GM23338 (cell line): ENCODE measurements at places on chromosomes 2 and 18. TPM values are rescaled to one million over a fixed set of nuclear protein-coding genes. Genes with fewer than 3 reads are reported as not detected.

PNKD gene
- total RNA-seq: 28.2 and 36.0 TPM in 2 replicates

RBM44 gene
- total RNA-seq: 0.19 and 0.87 TPM in 2 replicates

GRCh38 chr2:226705133-226705886 lies 94.3 kb downstream of the IRS1 start:
- H3K36me3 ChIP-seq: no peaks in the 10 kb centered on the region
- DNase-seq: no peak
- H3K4me3 ChIP-seq: no peak overlapping the region

LRRFIP1 gene
- total RNA-seq: 57.4 and 59.6 TPM in 2 replicates

DNA sequence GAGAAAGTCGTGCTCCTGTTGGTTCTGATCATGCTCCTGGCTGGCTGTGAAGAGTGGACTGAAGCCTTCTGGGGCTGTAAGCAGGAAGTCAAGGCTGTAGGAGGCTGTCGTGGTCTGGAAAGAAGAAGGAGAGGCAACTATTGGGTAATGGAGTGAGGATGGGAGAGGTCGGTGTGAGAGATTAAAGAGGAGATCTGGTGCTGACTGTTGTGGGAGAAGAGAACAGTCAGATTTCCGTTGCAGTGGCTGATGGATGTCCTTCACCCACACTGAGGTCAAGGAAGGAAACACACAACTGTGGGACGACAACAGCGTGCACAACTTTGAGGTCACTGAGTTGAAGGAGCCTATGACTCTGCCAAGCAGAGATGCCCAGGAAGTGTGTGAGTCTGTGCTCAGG lies 2.8 kb upstream of the PSMD1 start:
- DNase-seq: no peak
- H3K4me3 ChIP-seq: no peak overlapping the region
- peaks cover 18% of the 10 kb centered on the region for H3K4me1 ChIP-seq
- peaks cover 24% of the 10 kb centered on the region for H3K27me3 ChIP-seq
- H3K27ac ChIP-seq: no peak overlapping the region

LRATD1 gene
- 3.5 and 5.7 TPM in 2 replicates for total RNA-seq

DNA sequence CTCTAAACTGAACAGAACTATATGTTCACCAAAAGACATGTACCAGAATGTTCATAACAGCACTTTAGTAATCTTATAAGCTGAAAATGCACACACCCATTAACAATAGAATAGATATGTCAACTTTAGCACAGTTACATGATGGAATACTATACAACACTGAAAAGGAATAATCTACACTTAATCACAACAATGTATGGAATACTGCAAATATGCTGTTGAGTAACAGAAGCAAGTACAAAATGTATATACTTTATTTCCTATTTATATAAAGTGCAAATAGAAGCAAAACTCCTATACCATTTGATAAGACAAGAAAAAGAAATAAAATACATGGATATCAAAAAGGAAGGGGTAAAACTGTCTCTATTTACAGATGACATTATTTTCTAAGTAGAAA lies 352.8 kb downstream of the NCKAP5 start:
- no peaks in the 10 kb centered on the region for H3K36me3 ChIP-seq
- DNase-seq: no peak
- H3K4me1 ChIP-seq: no peaks in the 10 kb centered on the region
- H3K4me3 ChIP-seq: no peak overlapping the region
- H3K27me3 ChIP-seq: no peaks in the 10 kb centered on the region
- no peak overlapping the region for H3K27ac ChIP-seq

GDF7 gene
- 0.19 and 0.52 TPM in 2 replicates for total RNA-seq

EFR3B gene
- 10.7 and 11.8 TPM in 2 replicates for total RNA-seq

RND3 gene
- 55.3 and 55.7 TPM in 2 replicates for total RNA-seq

DNA sequence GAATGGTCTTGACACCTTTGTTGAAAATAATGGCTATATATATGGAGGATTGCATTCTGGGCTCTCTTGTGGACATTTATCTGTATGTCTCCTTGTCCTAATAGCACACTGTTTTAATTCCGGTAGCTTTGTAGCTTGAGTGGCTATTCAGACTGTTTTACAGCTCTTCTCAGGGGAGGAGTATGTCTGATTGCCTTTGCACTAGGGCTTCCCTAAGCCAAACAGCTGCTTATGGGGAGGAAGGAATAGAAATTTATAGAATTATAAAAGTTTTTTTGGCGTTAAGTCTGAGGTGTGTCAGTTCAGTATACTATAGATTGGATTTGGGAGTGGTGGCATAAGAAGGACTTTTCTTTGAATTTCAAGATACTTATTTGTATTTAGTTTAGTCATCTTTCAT lies 12.6 kb downstream of the SEH1L start:
- DNase-seq: no peak
- H3K27me3 ChIP-seq: no peaks in the 10 kb centered on the region
- H3K36me3 ChIP-seq: peaks cover 44% of the 10 kb centered on the region
- H3K27ac ChIP-seq: no peak overlapping the region
- no peak overlapping the region for H3K4me3 ChIP-seq

- no peak overlapping the region for H3K27ac ChIP-seq
- H3K36me3 ChIP-seq: peaks cover 3% of the 10 kb centered on the region; the same call in 1 of the 2 replicates
- no peak for DNase-seq
- H3K4me1 ChIP-seq: no peaks in the 10 kb centered on the region
- H3K4me3 ChIP-seq: no peak overlapping the region
Measured at GRCh38 chr2:104772996-104773395, 80.9 kb upstream of the POU3F3 start.

MYO3B gene
- 0.19 and 0.42 TPM in 2 replicates for total RNA-seq

DNA sequence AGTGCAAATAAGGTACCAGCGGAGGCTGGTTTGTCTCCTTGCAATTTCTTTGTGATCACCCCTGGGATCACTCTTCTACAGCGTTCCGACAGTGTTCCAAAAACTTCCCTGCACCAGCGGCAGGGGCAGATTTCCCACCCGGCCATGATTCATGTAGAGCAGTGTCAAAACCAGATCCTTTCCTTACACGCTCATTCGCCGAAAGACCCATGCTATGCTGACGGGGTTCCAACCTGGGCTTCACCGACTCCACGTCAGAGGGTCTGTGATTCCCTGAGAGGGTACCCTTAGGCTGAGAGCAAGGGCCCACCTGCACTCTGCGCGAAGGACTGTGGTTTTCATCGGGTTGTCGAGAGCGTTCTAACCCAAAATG lies 423 bp upstream of the TTC27 start:
- peak overlapping the region; percentile 76 for H3K27ac ChIP-seq
- no peaks in the 10 kb centered on the region for H3K27me3 ChIP-seq
- no peaks in the 10 kb centered on the region for H3K36me3 ChIP-seq
- DNase-seq: peak; percentile 80
- H3K4me1 ChIP-seq: peaks cover 9% of the 10 kb centered on the region
- H3K4me3 ChIP-seq: peak overlapping the region; percentile 88

DNA sequence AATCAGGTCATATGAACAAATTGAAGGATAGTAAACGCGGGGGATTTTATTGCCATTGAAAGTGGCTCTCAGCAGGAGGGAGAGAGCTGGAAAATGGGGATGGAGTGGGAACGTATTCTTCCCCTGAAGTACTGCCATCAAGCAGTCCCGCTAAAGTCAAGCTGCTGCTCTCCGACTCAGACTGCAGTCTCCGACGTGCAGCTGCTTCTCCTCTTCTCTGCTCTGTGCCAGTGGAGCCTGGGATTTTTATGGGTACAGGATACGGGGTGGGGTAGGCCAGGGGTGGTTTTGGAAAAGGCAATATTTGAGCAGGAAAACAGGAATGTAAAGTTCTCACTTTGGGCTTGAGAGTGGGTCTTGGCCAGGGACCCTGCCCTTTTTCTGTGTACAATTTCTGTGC lies 33.0 kb downstream of the KCTD18 start:
- DNase-seq: no peak
- H3K4me3 ChIP-seq: no peak overlapping the region
- peaks cover 14% of the 10 kb centered on the region for H3K4me1 ChIP-seq
- no peaks in the 10 kb centered on the region for H3K27me3 ChIP-seq
- peak overlapping the region; percentile 52; the same call in 1 of the 2 replicates for H3K27ac ChIP-seq

DNA sequence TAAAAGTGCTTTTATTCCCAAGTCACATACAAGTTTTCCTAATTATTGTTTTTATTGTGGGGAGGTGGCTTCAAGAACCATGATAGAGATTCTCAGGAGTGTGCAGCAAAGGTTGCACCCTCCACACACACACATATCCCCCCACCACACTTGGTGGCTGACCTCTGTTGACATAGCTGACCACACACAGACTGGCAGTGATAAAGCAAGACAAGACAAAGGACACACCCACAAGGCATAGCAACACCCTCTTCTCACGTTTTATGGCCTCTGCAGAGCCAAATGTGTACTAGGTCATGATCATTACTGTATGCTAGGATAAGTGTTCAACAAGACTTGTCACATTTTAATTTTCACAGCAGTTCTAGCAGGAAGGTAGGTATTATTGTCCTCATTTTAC lies 143.0 kb upstream of the EPC2 start:
- no peaks in the 10 kb centered on the region; the same call in 1 of the 2 replicates for H3K36me3 ChIP-seq
- no peak for DNase-seq
- no peaks in the 10 kb centered on the region for H3K27me3 ChIP-seq
- H3K4me3 ChIP-seq: no peak overlapping the region
- no peak overlapping the region for H3K27ac ChIP-seq

DNA sequence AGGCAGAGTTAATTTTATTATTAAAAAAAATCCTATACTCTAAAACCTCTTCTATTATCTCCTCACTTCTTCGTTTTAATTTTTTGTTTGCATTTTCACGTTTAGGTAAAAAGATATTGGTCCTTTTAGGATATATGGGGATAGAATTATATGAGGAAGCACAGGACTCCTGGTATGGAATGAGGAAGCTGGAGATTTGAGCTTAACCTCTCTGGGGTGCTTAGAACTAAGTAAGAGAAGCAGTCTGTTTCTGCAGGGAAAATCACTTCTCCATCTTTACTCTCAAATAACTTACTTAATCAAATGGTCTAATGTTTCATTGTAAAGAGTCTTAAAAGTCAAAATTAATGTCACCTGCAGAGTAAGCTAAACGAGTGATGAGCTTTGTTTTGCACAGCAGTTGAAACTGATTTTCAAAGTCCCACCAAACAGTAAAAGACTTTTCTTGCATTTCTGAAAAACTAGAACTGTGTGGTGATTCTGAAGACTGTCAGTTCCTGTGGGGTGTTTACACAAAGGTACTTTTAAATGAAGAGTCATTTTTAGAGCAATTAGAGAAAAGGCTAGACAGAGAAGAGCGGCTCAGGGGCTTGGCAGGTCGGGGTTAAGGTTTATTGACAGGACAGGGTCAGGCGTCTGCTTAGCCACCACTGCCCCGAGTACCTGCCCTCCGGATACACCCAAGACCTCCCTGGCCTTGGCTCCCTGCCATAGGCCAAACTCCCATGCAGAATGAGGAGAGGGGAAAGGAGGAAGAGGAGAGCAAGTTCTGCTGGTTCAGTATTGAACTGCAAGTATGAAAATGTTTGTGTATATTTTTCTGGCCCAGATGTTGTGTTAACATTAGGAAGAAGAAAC lies 21.6 kb downstream of the METAP1D start:
- no peaks in the 10 kb centered on the region for H3K27me3 ChIP-seq
- no peaks in the 10 kb centered on the region for H3K36me3 ChIP-seq
- H3K4me3 ChIP-seq: 0 out of 2 replicates have a peak overlapping the region, but pooled peaks have one; percentile 5
- peak; percentile 39 for DNase-seq
- H3K4me1 ChIP-seq: peaks cover 14% of the 10 kb centered on the region; the same call in 1 of the 2 replicates

TRIP12 gene
- 117 and 133 TPM in 2 replicates for total RNA-seq

PREPL gene
- total RNA-seq: 43.1 and 49.0 TPM in 2 replicates

GRCh38 chr2:159484532-159484931 lies 131.8 kb downstream of the BAZ2B start:
- H3K36me3 ChIP-seq: no peaks in the 10 kb centered on the region
- DNase-seq: no peak
- H3K27me3 ChIP-seq: no peaks in the 10 kb centered on the region
- no peak overlapping the region for H3K4me3 ChIP-seq

DNA sequence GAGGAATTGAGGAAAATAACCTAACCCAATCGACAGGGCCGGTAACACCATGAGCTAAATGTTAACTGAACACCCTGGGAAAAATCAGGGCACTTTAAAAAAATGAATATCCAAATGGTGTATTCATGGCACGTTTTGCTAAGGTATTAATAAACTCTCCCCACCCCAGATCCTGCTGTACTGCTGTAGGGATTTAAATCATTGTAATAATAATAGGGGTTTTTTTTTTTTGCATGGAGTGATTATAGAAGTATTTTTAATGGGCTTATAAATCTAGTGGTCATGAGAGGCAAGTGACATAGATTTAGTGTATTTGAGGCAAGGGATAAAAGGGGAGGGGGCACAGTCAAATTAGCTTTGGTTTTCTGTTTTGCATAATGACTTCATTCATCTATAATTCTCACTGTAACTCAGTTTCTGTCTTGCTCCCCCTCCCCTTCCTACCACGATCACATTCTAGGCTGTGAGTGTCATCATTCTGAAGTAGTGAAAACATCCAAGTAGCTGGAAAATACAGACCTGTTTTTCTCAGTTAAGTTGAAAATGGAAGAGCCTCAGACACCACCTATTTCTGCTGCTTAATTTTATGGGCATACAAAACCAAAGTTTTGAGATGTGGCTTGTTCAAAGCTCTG lies 18.2 kb upstream of the MGAT5 start:
- H3K27ac ChIP-seq: no peak overlapping the region
- H3K36me3 ChIP-seq: no peaks in the 10 kb centered on the region
- DNase-seq: no peak
- H3K27me3 ChIP-seq: no peaks in the 10 kb centered on the region

- no peaks in the 10 kb centered on the region for H3K27me3 ChIP-seq
- H3K36me3 ChIP-seq: no peaks in the 10 kb centered on the region
- no peak overlapping the region for H3K4me3 ChIP-seq
- no peak for DNase-seq
- no peak overlapping the region for H3K27ac ChIP-seq
- no peaks in the 10 kb centered on the region for H3K4me1 ChIP-seq
Measured at GRCh38 chr18:46622451-46622850, 34.6 kb downstream of the LOXHD1 start.

DNA sequence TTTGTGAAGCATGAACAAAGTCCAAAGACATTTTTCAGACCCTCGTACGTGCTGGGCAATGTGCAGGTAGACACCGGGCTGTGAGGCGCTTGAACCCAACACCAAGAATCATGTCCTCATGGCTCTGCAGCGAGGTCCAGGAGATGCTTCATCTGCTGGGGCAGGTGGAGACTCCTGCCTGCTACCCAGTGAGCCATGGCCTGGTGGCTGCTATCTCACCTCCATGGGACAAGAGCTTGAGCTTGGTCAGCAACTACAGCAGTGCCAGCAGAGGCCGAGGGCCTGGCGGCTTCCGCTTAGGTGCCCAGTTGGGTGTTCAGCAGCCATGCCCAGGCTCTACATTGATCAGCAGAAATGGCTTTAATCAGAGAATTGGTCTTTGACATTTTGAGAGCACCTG lies 281.0 kb upstream of the HS6ST1 start:
- H3K4me1 ChIP-seq: no peaks in the 10 kb centered on the region
- DNase-seq: no peak
- H3K4me3 ChIP-seq: no peak overlapping the region
- H3K27ac ChIP-seq: no peak overlapping the region

GRCh38 chr18:49359732-49360444 lies 100.6 kb downstream of the DYM start:
- H3K27ac ChIP-seq: no peak overlapping the region
- no peaks in the 10 kb centered on the region for H3K36me3 ChIP-seq
- H3K4me1 ChIP-seq: peaks cover 10% of the 10 kb centered on the region

GRCh38 chr2:134493797-134494196 lies 225.0 kb downstream of the TMEM163 start:
- H3K4me3 ChIP-seq: no peak overlapping the region
- H3K4me1 ChIP-seq: no peaks in the 10 kb centered on the region
- no peaks in the 10 kb centered on the region for H3K27me3 ChIP-seq
- H3K27ac ChIP-seq: no peak overlapping the region
- H3K36me3 ChIP-seq: no peaks in the 10 kb centered on the region
